ENCODE measurements at places on chromosomes 13 and 19. TPM values are rescaled to one million over a fixed set of nuclear protein-coding genes. Genes with fewer than 3 reads are reported as not detected.

TNFRSF19 gene
- 66.4 TPM for total RNA-seq

- H3K27ac ChIP-seq = no peak overlapping the region
- H3K4me1 ChIP-seq = no peaks in the 10 kb centered on the region
- no peak for DNase-seq
- no peaks in the 10 kb centered on the region for H3K36me3 ChIP-seq
- H3K4me3 ChIP-seq = no peak overlapping the region
These were observed 277.9 kb upstream of the SPRY2 start for GRCh38 chr13:80618781-80619180.

GRCh38 chr13:70022646-70023045, 85.0 kb upstream of the ATXN8OS start:
- no peak for DNase-seq
- no peaks in the 10 kb centered on the region for H3K36me3 ChIP-seq
- H3K27me3 ChIP-seq = no peaks in the 10 kb centered on the region
- no peaks in the 10 kb centered on the region for H3K4me1 ChIP-seq
- H3K27ac ChIP-seq = no peak overlapping the region
- H3K4me3 ChIP-seq = no peak overlapping the region

- no peak within 1 kb of the TSS for H3K27ac ChIP-seq
- no peaks in the 10 kb centered on the region for H3K36me3 ChIP-seq
- H3K4me3 ChIP-seq = no peak within 1 kb of the TSS
These were observed at the start of gene KLK14 for GRCh38 chr19:51082611-51083010. KLK14 (minus strand) TSS chr19:51082887; CDS start chr19:51082614, 273 bp downstream.

- no peak overlapping the region for H3K27ac ChIP-seq
- peaks cover 7% of the 10 kb centered on the region for H3K4me1 ChIP-seq
- DNase-seq = no peak
- no peaks in the 10 kb centered on the region for H3K27me3 ChIP-seq
- no peaks in the 10 kb centered on the region for H3K36me3 ChIP-seq
These were observed 35.9 kb downstream of the ELF1 start for GRCh38 chr13:40983259-40983658.

DNA sequence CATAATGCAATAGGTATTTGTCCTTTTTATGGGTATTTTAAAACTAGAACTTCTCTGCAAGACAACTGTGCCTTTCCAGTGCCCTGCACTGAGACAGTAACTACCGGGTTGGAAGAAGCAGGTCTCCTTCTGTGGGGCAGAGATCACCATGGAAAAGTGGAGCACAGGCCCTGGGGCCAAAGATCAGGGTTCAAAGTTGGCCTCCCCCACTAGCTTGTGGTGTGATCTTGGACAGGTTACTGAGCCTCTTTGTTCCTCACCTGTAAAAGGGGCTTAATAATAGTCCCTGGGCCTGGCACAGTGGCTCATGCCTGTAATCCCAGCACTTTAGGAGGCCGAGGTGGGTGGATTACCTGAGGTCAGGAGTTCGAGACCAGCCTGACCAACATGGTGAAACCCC, 68.3 kb downstream of the CEBPG start:
- no peaks in the 10 kb centered on the region for H3K36me3 ChIP-seq
- no peaks in the 10 kb centered on the region for H3K27me3 ChIP-seq

- 0 out of 2 replicates have a peak, but pooled peaks cover 3% of the 10 kb centered on the region for H3K4me1 ChIP-seq
- no peak overlapping the region for H3K4me3 ChIP-seq
- H3K36me3 ChIP-seq = no peaks in the 10 kb centered on the region
- DNase-seq = no peak
- no peaks in the 10 kb centered on the region for H3K27me3 ChIP-seq
- no peak overlapping the region for H3K27ac ChIP-seq
These were observed 92.6 kb upstream of the TMTC4 start for GRCh38 chr13:100767192-100767591.

GRCh38 chr13:39877134-39877533, 221.7 kb downstream of the COG6 start:
- no peak overlapping the region for H3K4me3 ChIP-seq
- no peak for DNase-seq
- no peaks in the 10 kb centered on the region for H3K36me3 ChIP-seq
- H3K27ac ChIP-seq = no peak overlapping the region
- 0 out of 2 replicates have a peak, but pooled peaks cover 2% of the 10 kb centered on the region for H3K27me3 ChIP-seq

SPTBN4 gene
- 0.82 TPM for total RNA-seq

KIR2DL3 gene
- total RNA-seq = not detected

DNA sequence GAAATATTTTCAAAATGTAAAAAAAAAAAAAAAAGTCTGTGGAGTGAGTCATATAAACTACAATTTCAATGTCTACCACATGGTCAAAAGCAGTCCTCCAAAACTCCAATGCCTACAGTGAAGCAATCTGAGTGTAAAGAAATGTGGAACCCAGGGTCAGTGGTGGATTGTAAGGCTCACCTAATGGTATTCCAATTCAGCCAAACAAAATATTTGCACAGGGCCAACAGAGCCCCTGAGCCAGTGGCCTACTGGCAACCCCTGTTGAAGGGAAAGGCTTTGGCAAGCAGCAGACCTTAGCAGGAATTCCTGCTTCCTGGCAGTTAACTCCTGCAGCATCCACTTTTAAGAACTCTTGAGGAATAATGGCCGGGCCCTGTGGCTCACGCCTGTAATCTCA, 3.4 kb downstream of the DNMT1 start:
- H3K27me3 ChIP-seq = no peaks in the 10 kb centered on the region
- H3K4me3 ChIP-seq = no peak overlapping the region
- DNase-seq = peak; percentile 18
- no peaks in the 10 kb centered on the region for H3K4me1 ChIP-seq

DNA sequence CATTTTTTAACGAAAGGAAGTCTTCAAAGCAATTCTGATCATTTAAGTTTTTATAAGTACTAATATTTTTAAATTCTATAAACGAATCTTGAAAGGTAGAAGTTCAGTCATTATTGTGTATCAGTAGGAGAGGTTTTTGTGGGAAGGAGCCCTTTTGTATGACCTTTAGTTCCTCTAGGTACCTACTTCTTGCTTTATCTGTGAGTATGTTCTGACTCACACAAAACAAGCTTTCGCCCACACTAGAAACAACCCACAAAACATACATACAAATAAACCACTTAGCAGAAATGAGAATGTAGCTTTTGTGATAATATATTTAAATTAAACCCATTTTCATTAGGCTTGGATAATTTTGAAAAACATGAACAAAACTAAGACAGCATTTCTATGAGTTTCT, 27.8 kb downstream of the ERCC5 start:
- H3K27me3 ChIP-seq = no peaks in the 10 kb centered on the region
- no peaks in the 10 kb centered on the region for H3K36me3 ChIP-seq
- H3K27ac ChIP-seq = no peak overlapping the region
- no peak overlapping the region for H3K4me3 ChIP-seq

CYP2S1 gene
- total RNA-seq = 56.0 TPM

DNA sequence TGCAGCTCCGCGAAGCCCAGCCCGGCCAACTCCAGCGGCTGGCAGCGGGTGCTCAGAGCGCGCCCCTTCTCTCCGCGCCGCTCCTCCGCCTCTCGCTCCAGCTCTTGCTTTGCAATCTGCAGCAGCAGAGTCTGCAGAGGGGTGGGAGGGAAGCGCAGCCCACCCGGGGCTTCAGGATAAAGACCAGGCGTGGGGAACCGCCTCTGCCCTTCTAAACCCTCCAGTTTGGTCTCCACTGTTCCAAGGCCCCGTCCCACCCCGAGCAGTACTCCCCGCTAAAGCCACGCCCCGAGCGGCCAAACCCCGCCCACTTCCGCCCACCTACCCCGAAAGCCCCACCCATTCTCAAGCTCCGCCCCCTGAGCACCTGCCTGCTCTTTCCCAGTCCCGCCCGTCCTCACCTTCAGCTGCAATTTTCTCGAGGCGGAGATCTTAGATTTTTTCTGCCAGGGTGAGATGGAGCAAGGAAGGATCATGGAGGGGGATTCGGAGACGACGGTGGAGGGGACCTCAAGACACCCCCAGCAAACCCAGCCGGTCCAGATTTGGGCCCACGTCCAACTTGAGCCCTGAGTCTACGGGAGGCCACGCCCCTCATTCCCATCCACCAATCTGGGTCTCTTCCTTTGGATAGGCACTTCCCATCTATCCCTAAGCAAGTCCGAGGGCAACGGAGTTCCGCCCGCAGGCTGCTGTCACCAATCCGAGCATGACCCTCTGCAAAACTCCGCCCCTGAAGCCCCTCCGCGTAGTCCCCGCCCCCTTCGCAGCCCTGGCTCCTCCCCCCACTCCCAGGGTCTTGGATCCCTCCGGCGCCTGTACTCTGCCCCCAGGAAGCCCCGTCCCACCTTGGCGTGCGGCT, 1.1 kb downstream of the TNNI3 start:
- no peaks in the 10 kb centered on the region for H3K36me3 ChIP-seq
- no peak overlapping the region for H3K27ac ChIP-seq
- no peaks in the 10 kb centered on the region for H3K27me3 ChIP-seq
- DNase-seq = peak; percentile 92

MAST1 gene
- total RNA-seq = 0.79 TPM

DNA sequence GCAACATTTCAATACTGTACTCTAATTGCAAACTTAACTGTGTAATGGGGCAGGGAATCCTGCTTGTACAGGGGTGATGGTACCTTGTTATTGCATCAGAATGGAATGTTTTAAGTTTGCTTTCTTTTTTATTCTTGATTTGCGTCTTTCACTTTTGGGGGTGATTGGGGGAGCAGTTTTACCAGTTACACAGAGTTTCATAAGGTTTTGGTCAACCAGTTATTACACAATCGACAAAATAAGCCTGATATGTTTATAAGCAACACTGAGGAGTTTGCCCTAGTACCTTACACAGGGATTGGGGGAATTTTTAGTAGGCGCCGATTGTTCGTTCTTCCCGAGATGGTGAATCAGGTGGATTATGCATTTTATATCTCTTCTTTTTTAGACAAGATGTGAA, 2.7 kb downstream of the KLF5 start:
- H3K4me3 ChIP-seq = peak overlapping the region; percentile 99
- peak overlapping the region; percentile 27 for H3K27ac ChIP-seq
- 0 out of 2 replicates have a peak, but pooled peaks cover 8% of the 10 kb centered on the region for H3K36me3 ChIP-seq
- DNase-seq = no peak

GRCh38 chr19:20167651-20168122, 673 bp downstream of the ZNF486 start:
- H3K4me3 ChIP-seq = peak overlapping the region; percentile 35
- H3K27me3 ChIP-seq = no peaks in the 10 kb centered on the region
- H3K36me3 ChIP-seq = no peaks in the 10 kb centered on the region
- no peak for DNase-seq
- no peaks in the 10 kb centered on the region for H3K4me1 ChIP-seq

Measured in Caco-2 (cell line).